HCT116 (cell line): ENCODE measurements at places on chromosomes 3 and 15.

- DNase-seq: no peak
Observed at GRCh38 chr15:33031324-33031821, 163.1 kb downstream of the FMN1 start.

GRCh38 chr3:5442106-5442785, 254.7 kb downstream of the EDEM1 start:
- no peak for DNase-seq

GRCh38 chr3:142276781-142277180, 51.4 kb upstream of the GK5 start:
- no peak for DNase-seq

- DNase-seq: no peak
Observed at GRCh38 chr15:42404461-42405235, 45.3 kb downstream of the CAPN3 start.

DNA sequence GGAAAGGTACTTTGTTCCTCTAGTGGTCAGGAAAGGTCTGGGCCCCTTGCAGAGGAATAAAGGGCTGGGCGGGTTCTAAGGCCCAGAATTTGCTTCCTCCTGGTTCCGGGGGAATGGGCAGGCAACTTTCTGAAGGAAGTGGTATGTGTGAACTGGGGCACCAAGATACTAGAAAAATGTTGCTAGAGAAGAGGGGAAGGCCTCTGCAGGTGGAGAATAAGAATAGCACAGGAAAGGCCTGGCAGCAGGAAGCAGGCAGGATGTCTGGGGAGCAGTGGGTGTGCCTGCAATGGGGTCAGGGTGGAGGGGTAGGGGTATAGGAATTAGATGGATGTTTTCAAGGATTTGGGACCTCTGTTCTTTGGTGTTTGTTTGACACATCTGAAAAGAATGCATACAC, 2.0 kb downstream of the SLC22A13 start:
- DNase-seq: no peak

- DNase-seq: peak; percentile 66
Observed at GRCh38 chr3:49132437-49133225, at the start of gene LAMB2. Gene LAMB2 (minus strand): TSS chr3:49133050. CDS start chr3:49132867, 183 bp downstream.

DNA sequence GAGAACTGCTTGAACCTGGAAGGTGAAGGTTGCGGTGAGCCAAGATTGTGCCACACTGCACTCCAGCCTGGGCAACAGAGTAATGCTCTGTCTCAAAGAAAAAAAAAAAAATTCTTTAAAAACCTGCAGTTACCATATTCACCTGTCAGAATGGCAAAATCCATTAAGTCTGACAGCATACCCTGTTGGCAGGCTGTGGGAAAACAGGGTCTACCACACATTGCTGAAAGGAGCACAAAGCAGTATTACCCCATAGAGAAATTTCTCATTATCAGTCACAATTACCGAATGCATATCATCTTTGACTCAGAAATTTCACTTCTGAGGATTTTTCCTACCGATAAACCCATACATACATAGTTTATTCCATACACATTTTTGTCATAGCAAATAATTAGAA, 264.1 kb upstream of the SLCO3A1 start:
- DNase-seq: no peak

- no peak for DNase-seq
Observed at GRCh38 chr3:123993818-123994217, 1.9 kb upstream of the ROPN1 start.

GRCh38 chr3:182925944-182926337, 54.4 kb downstream of the DCUN1D1 start:
- no peak for DNase-seq

- no peak for DNase-seq
Observed at GRCh38 chr3:106963442-106963841, 413.8 kb upstream of the CCDC54 start.

- DNase-seq: no peak
Observed at GRCh38 chr15:70906842-70907241, 14.2 kb downstream of the LRRC49 start.

DNA sequence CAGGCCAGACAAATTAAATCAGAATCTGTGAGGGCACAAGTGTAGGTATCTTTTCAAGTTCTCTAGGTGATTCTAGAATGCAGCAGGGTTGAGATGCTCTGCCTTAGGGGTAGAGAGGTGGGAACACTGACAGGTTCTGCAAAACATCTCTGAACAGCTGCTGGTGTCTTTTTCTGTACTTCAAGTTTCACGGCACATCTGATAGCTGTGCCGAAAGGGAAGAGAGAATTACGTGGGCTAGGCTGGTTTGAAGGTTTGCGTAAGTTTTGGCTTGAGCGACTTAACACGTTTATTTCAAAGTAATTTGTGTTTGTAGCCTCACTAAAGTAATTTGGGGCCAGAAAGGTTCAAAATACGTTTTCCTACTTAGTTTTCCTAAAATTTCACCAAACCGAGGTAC, 22.5 kb downstream of the PXK start:
- no peak for DNase-seq

DNA sequence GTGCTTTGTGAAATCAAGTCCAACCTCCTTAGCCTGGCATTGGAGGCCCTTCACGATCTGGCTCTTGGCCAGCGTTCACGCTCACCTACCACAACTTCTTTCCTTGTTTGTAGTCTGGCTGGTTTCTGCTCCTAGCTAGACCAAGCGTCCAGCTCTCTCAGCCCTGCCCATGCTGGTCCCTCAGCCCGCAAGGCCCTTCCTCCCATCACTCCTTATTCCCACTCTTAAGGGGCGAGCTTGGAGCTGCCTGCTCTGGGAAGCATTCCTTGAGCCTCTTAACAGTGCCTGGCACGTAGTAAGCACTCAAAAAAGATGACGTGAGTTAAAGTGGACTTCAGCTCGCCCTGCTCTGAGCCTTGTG, 8.7 kb downstream of the SLC6A6 start:
- no peak for DNase-seq

DNA sequence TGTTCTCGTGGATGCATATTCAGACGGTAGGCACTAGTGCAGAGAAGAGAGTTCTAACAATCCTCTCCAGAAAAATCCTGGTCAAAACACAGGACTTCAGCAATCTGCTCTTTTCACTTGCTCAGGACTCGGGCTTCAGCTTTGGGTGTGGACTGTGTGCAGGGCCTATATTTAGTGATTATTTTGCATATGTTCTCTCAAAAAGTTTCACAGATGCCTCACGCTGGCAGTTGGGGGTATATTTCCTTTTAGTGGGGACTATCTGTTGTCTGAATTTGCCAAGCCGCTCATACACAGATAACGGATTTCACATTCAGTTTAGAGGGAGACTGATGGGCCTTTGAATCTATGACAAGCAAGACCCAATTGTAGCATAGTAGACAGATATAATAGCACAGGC, 54.4 kb upstream of the LRRN1 start:
- no peak for DNase-seq

- no peak for DNase-seq
Observed at GRCh38 chr3:58623478-58623877, 43.1 kb downstream of the FAM3D start.

DNA sequence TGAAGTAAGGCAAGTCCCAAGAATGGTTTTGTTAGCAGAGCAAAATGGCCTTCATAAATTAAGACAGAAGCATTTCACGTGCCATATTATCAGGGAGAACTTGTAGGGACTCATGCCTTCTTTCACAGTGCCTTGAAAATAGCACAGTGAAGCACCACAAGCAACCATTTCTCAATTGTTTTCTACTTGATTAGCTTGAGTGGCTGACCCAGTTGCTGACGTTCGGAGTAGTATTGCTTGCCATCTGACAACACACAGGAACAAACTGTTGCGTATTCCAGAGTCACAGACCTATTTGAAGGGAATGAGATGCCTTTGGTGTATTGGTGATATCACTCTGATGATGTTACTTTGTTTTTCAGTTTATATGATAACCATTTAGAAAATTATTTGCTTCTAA, 3.0 kb upstream of the C3orf52 start:
- DNase-seq: no peak

- no peak for DNase-seq
Observed at GRCh38 chr3:77338195-77338594, 298.3 kb downstream of the ROBO2 start.

- no peak for DNase-seq
Observed at GRCh38 chr3:7964899-7965298, 536.7 kb upstream of the LMCD1 start.

DNA sequence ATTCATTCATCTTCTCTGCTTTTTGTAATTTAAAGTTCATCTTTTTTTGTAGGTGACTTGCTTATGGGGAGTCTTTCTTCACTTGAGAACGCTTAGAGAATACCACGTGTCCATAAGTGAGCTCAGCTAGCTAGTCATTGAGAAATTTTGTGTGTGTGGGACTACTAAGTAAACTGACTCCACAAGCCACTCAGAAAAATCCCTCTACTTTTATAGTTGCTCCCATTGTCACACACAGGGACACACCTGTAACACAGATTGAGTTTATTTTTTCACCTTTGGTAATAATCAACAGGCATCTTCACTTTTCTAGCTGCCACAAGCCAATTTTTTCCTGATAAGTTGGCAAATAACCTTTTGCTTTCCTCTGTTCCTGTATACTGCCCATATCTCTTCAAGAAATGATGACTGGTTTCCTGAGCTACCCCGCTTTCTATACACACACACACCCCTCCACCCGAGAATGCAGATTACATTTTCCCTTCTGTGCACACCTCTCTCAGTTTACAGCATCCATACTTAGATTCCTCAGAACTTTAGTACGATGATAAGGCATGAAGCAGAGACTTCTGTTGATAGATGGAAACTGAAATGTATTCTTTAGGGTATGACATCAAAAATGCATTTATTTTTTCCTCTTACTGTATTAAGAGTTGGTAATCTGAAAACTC, 4.6 kb downstream of the TSC22D2 start:
- DNase-seq: no peak

GRCh38 chr15:65957451-65957850, 88.2 kb downstream of the RAB11A start:
- DNase-seq: no peak

GRCh38 chr15:58355382-58355971, 76.3 kb upstream of the LIPC start:
- DNase-seq: no peak

- DNase-seq: no peak
Observed at GRCh38 chr3:11624704-11625375, 18.9 kb downstream of the VGLL4 start.

GRCh38 chr3:52529376-52530333, 4.0 kb downstream of the NT5DC2 start:
- DNase-seq: no peak

DNA sequence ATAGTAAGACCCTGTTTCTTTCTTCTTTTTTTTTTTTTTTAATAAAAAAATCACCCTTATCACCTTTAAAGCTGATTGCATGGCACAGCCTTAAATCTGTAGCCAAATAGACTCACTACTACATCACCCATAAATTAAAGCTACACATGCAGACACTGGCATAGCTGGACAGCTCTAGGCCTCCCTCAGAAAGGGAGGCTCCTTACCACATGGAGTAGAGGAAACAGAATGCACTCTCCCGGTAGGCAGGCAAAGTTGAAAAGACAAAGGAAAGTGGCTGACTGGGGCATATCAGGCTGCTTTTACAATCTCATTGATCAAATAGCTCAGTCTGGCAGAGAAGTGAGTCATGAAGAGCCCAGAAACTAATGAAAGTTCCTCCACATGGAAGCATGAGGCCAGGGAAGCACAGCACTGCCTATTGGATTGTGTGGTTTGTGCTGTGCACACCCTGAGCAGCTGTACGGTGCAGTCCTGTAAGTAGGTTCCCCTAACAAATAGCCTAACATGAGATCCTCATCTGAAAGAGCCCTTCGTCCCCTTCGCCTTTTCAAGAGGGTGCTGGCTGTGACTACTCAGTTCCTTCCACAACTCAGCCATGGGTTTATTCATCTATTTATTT, 32.7 kb upstream of the FAM98B start:
- DNase-seq: no peak

DNA sequence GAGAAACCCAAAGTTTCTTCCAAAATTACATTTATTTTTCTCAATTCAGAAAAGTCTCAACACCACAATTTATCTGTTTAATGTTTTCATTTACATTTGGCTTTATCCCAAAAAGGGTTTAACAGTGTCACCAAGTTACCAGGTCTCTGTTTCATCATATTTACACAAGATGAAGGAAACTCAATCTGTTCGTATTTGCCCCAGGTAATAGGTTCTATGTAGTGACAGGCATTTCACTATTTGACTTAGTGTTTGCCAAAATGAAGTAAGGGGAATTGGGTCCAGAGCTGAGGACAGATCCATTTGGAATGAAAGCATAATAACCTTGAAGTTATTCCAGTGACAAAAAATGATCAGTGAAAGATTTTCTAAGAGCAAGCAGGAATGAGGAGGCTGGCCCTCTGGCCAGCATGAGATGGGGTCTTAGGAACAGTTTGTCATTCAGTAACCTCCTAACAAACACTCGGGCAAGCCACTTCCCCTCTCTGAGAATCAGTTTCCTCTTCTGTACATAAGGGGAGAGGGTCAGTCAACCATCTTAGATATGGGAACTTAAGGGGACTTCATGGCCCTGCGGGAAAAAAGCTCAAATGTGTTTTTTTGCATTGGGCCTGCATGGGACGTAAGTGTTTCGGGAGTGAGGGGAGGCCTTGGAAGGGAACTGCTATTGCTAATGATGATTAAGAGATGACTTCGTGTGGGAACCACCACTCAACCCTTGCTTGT, 31.8 kb downstream of the UMPS start:
- no peak for DNase-seq

DNA sequence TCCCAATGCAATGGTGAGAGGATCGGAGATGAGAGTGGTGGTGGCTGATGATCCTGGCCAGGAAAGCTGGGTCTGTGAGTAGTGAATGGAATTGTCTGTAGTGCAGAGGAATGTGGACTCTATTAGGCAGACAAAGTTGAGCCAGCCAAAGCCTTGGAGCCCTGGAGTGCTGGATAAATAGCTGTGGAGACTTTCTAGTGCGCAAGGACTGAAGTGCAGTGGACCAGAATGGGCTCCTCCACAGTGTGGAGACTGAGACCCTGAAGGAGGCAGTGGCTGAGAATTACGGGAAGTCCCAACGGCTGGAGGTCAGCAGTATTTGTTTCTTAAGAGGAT, 874 bp downstream of the ZNF662 start:
- DNase-seq: no peak

GRCh38 chr3:120988994-120989393, 81.0 kb downstream of the STXBP5L start:
- DNase-seq: no peak

DNA sequence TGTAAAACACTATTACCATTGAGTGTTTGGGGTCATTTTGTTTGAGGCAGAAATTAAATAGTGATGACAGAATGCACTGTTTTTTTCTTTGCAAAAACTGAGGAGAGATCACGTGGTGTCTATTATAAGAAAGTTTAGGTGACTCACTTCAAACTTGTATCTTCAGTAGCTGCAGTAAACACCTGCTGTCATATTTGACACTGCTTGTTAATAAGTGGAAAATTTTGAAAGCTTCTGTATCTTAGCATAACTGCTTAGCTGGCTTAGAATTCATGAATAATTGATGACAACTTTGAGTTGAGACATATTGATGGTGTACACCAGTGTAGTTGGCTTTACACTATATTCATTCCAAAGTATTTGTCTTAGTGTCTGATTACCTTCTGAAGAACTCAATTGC, 29.7 kb upstream of the MDFIC2 start:
- DNase-seq: no peak

GRCh38 chr3:77468626-77469020, 428.7 kb downstream of the ROBO2 start:
- DNase-seq: no peak

- no peak for DNase-seq
Observed at GRCh38 chr15:80677041-80677440, 18.1 kb upstream of the ABHD17C start.
